ENCODE measurements at places on chromosomes 7 and 10.

DNA sequence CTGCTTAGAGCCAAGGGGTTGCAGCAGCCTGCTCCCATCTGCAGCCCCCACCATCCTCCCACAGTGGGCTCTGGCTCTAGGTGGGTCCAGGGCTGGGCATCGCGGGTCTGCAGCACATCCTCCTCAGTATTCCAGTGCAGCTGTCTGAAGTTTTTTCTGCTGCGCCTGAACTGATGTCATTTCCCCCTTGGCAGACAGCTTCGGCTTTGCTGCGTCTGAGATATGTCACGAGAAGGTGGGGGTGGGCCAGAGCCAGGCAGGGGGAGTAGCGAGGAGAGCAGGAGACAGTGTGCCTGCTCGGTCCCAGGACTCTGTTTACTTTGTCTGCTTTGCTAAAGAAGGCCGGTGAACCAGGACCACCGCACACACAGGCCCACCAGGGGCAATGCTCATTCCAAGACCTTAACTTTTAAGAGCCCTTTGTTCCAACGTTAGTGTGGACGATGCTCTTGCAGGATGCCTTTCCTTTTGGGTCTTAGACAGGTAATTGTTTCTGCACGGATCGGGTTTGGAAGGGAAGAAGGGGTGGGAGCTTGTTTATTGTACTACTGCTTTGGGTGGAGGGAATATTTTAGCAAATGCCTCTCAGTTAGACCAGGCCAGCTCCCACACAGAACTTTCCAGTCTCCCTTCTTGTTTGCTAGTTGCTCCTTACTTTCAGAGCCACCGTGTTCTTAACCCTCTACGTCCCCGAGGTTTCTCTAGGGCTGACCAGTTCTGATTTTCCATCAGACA lies 32.4 kb downstream of the WBP1L start:
- no peak for DNase-seq

GRCh38 chr7:53607961-53608360 lies 572.5 kb downstream of the POM121L12 start:
- DNase-seq, result no peak

- DNase-seq, result no peak
Observed at GRCh38 chr10:101468159-101468558, 114.2 kb downstream of the BTRC start.

DNA sequence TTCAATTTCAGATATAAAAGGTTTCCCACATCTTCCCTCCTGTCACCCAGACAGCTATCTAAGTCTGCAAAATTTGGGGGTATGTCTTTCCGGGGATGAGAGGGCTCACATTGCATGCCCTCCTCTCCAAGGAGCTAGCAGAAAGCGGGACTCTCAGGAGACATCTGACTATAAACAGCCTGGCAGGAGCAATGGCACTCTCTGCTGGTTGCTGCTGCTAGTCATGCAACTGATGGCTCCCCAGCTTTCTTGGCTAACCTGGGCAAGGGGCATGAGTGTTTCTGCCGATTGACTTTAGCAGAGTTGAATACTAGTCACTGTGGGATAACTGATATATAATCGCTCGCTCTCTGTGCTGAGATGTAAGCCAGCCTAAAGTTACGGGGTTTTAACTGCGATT lies 12.0 kb downstream of the TBX20 start:
- no peak for DNase-seq

GRCh38 chr7:52079726-52080125 lies 763.1 kb upstream of the COBL start:
- DNase-seq, result no peak

GRCh38 chr10:129949411-129949810 lies 14.7 kb downstream of the EBF3 start:
- DNase-seq, result no peak

- DNase-seq, result no peak
Observed at GRCh38 chr7:54252256-54253035, 289.7 kb upstream of the VSTM2A start.

- no peak for DNase-seq
Observed at GRCh38 chr7:74092321-74092963, 8.8 kb downstream of the LIMK1 start.

Data from neuronal stem cell (in vitro differentiated cells).